A549 treated with GW870086 at 1 μM for 4 hours (cell line): ENCODE measurements at places on chromosomes 7 and 10. TPM values are rescaled to one million over a fixed set of nuclear protein-coding genes. Genes with fewer than 3 reads are reported as not detected.

Gene ZNF488
- total RNA-seq, result 9.7 to 13.1 TPM (median 11.6 TPM) in 5 replicates

Gene DEPP1
- total RNA-seq, result 1.3 to 1.7 TPM (median 1.4 TPM) in 5 replicates

Gene PTF1A
- not detected in 5 replicates for total RNA-seq

Gene ZNF394
- total RNA-seq, result 15.6 to 21.2 TPM (median 18.3 TPM) in 5 replicates

Gene LRRC61
- 0.07 to 0.20 TPM in 2 of 5 replicates, not detected in the others for total RNA-seq
